ENCODE measurements at places on chromosomes 3 and 15. TPM values are rescaled to one million over a fixed set of nuclear protein-coding genes. Genes with fewer than 3 reads are reported as not detected.

The CAV3 gene
- not detected for total RNA-seq

The GREM1 gene
- total RNA-seq, result 41.6 TPM

The PIF1 gene
- total RNA-seq, result 5.8 TPM

The TRIM42 gene
- total RNA-seq, result not detected

The CLDN11 gene
- 175 TPM for total RNA-seq

The TM4SF4 gene
- total RNA-seq, result not detected

The RLBP1 gene
- total RNA-seq, result not detected

The TRH gene
- not detected for total RNA-seq

The ITPKA gene
- 0.59 TPM for total RNA-seq

The DNAH1 gene
- 3.0 TPM for total RNA-seq

The ITPR1 gene
- 57.9 TPM for total RNA-seq

The CPNE9 gene
- total RNA-seq, result not detected

The TM4SF18 gene
- 0.46 TPM for total RNA-seq

The TMOD2 gene
- 13.8 TPM for total RNA-seq

The ITIH1 gene
- total RNA-seq, result not detected

The TEX55 gene
- not detected for total RNA-seq

The ACP3 gene
- total RNA-seq, result 0.05 TPM

Data from smooth muscle cell of the umbilical artery (primary cell).